ENCODE measurements at places on chromosomes 1 and 21.

- no peak for DNase-seq
Measured at GRCh38 chr1:85976516-85977205, 179.9 kb downstream of the COL24A1 start.

DNA sequence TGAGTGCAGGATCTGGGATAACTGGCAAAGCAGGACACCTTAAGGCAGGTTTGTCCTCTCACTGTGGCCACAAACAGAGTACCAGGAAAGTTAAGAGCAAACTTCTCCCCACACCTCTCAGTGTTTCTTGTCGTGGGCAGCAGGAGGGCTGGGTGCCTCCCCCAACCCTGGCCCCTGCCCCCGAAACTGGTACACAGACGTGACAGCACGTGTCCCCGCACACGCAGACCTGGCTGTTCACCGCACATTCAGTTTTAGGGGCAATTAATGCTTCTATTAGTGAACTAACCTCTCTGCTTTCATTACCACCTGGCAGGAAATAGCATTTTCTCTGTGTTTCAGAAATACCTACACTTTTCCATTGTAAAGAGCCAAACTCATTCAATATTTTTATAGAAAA is 32.9 kb upstream of the RIPK4 start:
- DNase-seq: no peak

DNA sequence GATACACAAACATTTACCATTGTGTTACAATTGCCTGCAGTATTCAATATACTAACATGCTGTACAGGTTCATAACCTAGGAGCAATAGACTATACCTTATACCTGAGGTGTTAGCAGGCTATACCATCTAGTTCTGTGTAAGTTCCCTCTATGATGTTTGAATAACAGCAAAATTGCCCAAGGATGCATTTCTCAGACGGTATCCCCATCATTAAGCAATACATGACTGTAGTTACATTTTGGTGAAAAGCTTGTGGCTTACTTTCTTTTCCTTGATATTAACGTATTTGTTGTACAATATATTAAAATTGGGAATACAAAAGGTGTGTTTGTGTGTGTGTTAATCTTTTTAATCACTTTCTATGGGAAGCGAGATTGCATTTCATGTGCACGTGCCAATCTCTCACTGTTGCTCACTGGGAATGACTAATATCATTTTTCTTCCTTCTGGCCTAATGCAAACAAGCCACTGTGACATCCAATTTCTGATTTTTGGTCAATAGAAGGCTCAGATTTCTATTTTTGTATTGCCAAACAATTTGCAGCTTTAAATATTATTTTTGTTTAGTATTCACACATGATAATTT is 36.7 kb upstream of the WLS start:
- DNase-seq: no peak

GRCh38 chr1:51168266-51168845 is 66.3 kb downstream of the C1orf185 start:
- DNase-seq: no peak
